EL (cell line): ENCODE measurements at places on chromosomes 1 and 21.
A peak's percentile ranks its signal among the peaks of the same experiment; 100 is the strongest.

DNA sequence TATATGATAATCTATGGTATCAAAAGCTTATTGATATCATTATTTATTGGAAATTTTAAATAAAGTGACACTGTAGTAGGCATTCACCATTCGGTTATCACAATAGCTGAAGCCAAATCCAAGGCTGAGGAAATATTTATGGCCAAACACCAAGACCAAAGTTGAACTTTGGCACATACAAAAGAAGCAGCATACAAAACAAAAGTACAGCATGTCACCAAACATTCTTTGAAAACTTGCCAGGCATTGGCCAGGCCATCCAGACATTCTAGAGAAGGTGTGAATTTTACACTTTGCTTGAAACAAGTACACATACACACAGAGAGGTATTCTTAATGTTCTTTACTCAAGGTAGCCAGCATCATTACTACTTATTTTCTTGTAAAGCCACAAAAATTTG, 544.4 kb upstream of the CXADR start:
- no peak for DNase-seq

DNA sequence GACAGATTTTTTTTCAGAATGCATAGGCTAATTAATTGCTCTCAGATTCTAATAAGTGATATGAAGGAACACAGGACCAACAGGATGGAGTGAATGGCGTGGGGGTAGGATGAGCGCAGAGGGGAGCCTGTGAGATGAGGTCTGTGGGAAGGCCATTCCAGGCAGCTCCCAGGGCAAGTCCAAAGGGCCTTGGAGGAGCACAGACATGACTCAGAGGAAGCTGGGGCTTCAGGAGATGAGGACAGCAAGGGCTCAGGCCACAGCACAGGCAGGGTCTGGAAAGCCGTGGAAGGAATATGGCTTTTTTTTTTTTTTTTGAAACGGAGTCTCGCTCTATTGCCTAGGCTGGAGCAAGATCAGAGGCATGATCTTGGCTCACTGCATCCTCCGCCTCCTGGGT, 35.1 kb downstream of the FMN2 start:
- DNase-seq = peak; percentile 65

DNA sequence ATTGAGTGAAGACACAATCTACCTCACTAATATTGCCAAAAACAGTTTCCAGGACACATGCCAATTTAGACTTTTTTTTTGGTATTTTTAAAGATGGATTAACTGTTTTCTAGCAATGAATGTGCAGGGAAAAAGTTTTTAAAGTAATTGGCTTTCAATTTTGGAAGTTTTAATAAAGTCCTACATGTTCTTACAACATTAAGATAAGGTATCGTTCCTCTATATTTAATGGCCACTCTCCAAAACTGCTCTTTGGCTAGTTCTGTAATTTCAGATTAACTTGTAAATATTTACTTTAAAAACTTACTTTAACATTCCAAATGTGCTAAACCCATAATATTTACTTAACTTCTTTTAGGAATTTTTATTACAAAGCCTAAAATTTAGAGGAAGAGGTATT, 1332.2 kb upstream of the PRMT6 start:
- no peak for DNase-seq

- DNase-seq = no peak
Observed at GRCh38 chr1:92973203-92973897, 12.1 kb upstream of the DIPK1A start.

- no peak for DNase-seq
Observed at GRCh38 chr1:163789911-163790310, 468.2 kb downstream of the NUF2 start.

- DNase-seq = no peak
Observed at GRCh38 chr1:31859044-31859443, 43.2 kb upstream of the SPOCD1 start.

DNA sequence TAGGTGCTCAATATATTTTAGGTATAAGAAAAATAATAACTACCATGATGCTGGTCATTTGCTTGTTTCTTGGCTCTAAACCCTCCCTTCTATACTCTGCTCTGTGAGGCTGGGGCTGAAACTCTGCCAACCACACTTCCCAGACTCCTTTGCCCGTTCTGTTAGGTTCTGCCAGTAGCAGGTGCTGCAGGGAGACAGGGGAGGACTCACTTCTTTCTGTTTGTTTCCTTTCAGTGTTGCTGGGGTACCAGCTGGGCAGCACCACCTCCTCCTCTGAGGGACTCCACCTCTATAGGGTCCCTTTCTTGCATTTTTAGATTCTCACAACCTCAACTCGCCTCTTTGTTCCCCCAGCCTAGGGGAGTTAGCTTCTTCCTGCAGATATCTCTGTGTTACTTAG, 17.0 kb upstream of the SH2D2A start:
- DNase-seq = no peak

DNA sequence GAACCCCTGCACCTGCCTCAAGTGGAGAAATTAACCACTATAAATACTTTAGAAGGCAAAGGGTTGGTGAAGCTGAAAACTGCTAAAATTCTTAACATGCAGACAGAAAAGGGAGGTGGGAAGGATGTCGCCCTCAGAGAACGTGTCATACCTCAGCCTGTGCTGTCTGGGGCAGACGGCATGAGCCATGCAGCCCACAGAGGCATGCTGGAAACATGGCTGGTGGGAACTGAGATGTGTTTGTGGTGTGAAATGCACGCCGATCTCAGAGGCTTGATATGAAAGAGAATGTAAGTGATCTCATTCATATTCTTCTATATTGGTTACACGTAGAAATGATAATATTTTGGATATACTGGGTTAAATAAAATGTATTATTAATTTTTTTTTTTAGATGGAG, 16.3 kb downstream of the AGPAT3 start:
- DNase-seq = no peak

- no peak for DNase-seq
Observed at GRCh38 chr1:37282764-37283163, 191.6 kb upstream of the ZC3H12A start.

DNA sequence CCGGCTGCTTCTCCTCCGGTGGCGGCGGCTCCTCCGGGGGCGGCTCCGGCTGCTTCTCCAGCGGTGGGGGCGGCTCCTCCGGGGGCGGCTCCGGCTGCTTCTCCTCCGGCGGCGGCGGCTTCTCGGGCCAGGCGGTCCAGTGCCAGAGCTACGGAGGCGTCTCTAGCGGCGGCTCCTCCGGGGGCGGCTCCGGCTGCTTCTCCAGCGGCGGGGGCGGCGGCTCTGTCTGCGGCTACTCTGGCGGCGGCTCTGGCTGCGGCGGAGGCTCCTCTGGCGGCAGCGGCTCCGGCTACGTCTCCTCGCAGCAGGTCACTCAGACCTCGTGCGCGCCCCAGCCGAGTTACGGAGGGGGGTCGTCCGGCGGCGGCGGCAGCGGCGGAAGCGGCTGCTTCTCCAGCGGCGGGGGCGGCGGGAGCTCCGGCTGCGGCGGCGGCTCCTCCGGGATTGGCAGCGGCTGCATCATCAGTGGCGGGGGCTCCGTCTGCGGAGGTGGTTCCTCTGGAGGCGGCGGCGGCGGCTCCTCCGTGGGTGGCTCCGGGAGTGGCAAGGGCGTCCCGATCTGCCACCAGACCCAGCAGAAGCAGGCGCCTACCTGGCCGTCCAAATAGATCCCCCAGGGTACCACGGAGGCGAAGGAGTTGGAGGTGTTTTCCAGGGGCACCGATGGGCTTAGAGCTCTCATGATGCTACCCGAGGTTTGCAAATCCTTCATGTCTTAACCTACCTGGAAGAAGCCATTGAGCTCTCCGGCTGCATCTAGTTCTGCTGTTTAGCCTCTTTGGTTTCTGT, 2.0 kb downstream of the LORICRIN start:
- DNase-seq = no peak

- no peak for DNase-seq
Observed at GRCh38 chr1:205365945-205366463, 9.3 kb upstream of the KLHDC8A start.

DNA sequence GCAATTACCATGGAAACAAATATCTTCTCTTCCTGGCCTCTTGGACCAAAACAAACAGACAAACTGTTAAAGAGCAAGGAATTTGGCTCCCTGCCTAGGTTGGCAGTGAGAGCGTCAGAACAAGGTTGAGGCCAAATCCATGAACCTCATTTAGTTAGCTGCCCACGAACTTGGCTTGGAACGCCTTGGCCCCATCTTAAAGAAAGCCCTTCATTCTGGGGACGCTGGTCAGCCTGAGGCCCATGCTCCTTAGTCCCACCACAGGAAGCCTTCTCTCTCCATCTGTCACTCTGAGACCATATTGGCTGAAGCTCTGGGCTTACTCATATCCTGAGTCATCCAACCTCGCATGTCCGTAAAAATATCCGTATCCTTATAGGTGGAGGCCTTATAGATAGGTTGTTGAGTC, 62.4 kb upstream of the DIRAS3 start:
- peak; percentile 90 for DNase-seq

GRCh38 chr1:243452092-243452491, 196.3 kb downstream of the SDCCAG8 start:
- DNase-seq = no peak

- DNase-seq = no peak
Observed at GRCh38 chr1:3529099-3529729, 74.7 kb downstream of the ARHGEF16 start.

- no peak for DNase-seq
Observed at GRCh38 chr21:42411891-42412635, 8.4 kb downstream of the UBASH3A start.

GRCh38 chr1:18549906-18550305, 69.2 kb downstream of the KLHDC7A start:
- no peak for DNase-seq

- no peak for DNase-seq
Observed at GRCh38 chr1:88298506-88298905, 385.6 kb upstream of the PKN2 start.

- no peak for DNase-seq
Observed at GRCh38 chr1:116457946-116458604, 85.0 kb downstream of the ATP1A1 start.

DNA sequence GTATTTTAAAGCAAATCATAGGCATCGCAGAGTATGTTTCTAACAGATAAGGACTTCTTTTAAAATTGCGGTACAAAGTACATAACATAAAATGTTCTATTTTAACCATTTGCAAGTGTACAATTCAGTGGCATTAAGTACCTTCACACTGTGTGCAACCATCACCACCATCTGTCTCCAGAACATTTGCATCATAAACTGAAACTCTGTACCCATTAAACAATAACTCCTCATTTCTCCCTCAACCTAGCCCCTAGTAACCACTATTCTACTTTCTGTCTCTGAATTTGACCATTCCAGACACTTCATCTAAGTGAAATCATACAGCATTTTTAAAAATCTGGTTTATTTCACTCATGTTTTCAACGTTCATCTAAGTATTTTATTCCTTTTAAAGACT, 16.6 kb upstream of the ATF3 start:
- DNase-seq = no peak

GRCh38 chr1:60488847-60489246, 415.3 kb upstream of the C1orf87 start:
- DNase-seq = no peak

DNA sequence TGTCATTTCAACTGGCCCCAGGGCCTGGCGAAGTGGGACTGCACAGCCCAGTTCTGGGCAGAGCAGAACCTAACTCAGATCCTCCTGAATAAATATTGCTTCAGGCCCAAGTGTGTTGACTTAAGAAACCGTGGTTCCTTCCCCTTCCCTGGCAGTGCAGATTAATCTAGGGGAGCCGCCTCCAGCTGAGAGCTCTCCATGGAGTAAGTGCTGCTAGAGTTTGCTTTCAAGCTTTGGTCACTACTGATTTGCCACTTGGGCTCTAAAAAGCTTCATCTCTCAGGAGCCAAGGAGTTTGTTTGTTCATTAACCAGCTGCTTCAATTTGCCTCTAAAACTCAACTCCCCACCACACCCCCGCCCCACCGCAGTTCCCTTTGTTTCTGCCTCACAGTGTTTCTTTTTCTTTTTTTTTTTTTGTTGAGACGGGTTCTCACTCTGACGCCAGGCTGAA, 112.1 kb downstream of the DTL start:
- DNase-seq = no peak

GRCh38 chr1:62318756-62319544, at the start of gene KANK4:
TSS of gene KANK4 (minus strand) at chr1:62319434. CDS start at chr1:62281564, 37,870 bp downstream.
- peak; percentile 15 for DNase-seq

GRCh38 chr1:109622895-109623294, 3.3 kb downstream of the AMPD2 start:
- DNase-seq = no peak
